Omental fat pad (tissue), 4 donors: ENCODE measurements at places on chromosomes 6 and 20.

- DNase-seq = no peak
These were observed 288.2 kb downstream of the QKI start for GRCh38 chr6:163702736-163703135.

- no peak for DNase-seq
These were observed 7.8 kb upstream of the PACSIN1 start for GRCh38 chr6:34457742-34458735.

DNA sequence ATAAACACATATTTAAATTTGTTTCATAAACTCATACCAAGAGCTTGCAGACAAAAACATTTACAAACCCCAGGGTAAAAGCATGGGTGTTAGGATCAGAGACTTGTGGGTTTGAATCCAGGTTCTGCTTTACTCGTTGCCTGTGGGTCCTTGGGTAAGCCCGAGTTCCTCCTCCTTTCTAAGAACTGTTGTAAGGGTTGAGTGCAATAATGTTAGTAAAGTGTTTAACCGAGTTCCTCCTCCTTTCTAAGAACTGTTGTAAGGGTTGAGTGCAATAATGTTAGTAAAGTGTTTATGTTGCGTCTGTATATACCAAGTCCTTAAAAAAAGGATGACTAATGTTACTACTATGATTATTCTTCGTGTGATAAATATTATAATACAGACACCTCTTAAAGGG, 18.7 kb downstream of the CCDC170 start:
- no peak for DNase-seq

DNA sequence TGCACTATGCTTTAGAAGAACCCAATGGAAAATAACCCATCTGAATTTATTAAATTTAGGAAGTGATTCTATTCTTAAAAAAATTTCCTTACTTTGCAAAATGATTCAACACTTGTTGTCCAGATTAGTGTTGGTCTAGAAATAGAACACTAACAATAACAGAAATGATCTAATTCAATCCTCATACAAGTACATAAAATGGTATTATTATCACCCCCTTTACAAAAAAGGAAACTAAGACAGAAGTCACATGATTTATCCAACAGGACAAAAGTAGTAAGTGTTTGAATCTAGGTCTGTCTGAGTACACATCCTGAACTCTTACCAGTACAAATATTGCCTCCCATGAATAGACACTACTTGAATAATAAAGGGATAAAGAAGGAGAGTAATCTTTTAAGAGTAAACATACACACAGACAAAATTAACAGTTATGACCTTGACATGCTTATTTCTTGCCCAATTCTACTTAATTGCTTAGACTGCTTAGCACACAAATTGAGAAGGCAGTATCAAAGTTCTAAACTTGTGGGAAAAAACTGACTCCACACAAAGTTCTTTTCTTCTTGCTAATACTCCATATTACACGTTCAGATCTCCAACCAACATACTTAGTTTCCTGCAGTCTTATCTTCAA, 195.4 kb upstream of the RUNX2 start:
- DNase-seq = no peak

- no peak for DNase-seq
These were observed 90.0 kb downstream of the ATP9A start for GRCh38 chr20:51678026-51678697.

- no peak for DNase-seq
These were observed 149.6 kb downstream of the BACH2 start for GRCh38 chr6:90146921-90147649.

DNA sequence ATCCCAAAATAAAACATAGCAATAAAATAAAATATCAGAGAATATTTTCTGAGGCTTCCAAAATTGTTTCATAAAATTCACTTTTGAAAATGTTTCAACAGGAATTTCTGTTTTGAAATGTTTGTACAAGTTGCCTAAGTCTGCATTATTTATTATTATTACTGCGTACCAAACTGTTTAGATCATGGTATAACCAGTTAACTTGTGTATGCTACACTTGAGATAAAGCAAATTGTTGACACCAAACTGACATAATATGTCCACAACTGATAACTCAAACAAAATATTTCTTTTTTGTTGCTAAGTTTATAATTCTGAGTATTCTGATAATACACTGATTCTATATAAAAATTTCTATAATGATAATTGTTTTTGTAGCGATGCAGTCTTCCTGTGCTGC, 531.8 kb upstream of the EYS start:
- no peak for DNase-seq

- DNase-seq = no peak
These were observed 1.3 kb downstream of the SLA2 start for GRCh38 chr20:36644706-36645095.
